ENCODE measurements at places on chromosomes 4 and X. TPM values are rescaled to one million over a fixed set of nuclear protein-coding genes. Genes with fewer than 3 reads are reported as not detected.

DNA sequence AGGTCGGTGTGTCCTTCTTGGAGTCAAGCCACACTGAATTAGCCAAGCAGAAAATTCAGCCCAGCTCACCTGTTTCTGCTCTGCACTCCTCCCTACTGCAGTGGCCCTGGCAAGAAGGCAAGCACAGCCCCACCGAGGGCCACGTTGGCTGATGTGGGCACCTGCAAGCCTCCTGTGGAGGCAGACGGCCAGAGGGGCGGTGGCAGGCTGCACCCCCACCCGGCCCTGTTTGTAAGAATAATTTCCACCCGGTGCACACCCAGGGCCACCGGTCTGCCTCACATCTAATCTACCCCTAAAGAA lies 18.8 kb downstream of the PPP2R2C start:
- no peaks in the 10 kb centered on the region for H3K4me1 ChIP-seq
- H3K4me3 ChIP-seq: no peak overlapping the region
- no peak overlapping the region for H3K27ac ChIP-seq
- no peaks in the 10 kb centered on the region for H3K27me3 ChIP-seq

- no peaks in the 10 kb centered on the region for H3K4me1 ChIP-seq
- H3K4me3 ChIP-seq: no peak overlapping the region
- no peak overlapping the region for H3K27ac ChIP-seq
- no peaks in the 10 kb centered on the region for H3K27me3 ChIP-seq
- no peak for DNase-seq
Observed at GRCh38 chr4:45323453-45324058, 597.2 kb upstream of the GNPDA2 start.

DNA sequence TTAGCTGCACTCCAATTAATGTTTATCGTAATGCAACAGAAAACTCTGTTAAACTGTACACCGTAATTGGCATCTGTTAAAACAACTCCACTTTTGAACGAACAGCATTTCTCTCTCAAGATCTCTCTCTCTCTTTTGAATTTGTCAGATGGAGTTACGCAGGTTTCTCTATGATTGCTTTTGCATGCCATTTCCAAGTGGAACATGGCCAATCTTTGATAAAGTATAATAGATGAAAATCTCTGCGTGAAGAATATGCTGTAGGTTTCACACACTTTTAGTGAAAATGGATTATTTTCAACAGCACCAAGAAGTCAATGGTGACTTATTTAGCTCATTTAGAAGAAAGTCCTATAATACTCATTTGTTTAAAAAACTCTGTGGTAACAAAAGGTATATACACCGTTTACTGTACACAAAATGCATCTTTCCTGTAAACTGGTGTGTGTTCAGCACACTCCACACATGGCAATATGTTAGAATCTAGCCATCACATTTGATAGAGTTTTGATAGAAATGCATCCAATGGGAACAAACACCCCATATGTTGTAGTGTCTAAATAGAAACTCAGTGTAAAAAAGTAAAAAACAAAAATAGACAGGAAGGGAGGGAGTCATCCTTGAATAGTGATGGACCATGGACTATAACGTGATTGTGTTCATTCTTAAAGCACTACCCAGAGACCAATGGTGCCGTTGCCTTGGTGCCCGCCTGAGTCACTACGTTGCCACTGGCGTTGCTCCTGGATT lies 5.8 kb upstream of the FGFBP2 start:
- H3K27ac ChIP-seq: no peak overlapping the region
- no peak for DNase-seq
- H3K27me3 ChIP-seq: peaks cover 19% of the 10 kb centered on the region
- H3K4me1 ChIP-seq: peaks cover 7% of the 10 kb centered on the region

GRCh38 chr4:90842960-90843359 lies 715.8 kb downstream of the CCSER1 start:
- no peaks in the 10 kb centered on the region for H3K27me3 ChIP-seq
- DNase-seq: no peak
- no peaks in the 10 kb centered on the region for H3K36me3 ChIP-seq
- H3K4me3 ChIP-seq: no peak overlapping the region
- no peaks in the 10 kb centered on the region for H3K4me1 ChIP-seq
- no peak overlapping the region for H3K27ac ChIP-seq

DNA sequence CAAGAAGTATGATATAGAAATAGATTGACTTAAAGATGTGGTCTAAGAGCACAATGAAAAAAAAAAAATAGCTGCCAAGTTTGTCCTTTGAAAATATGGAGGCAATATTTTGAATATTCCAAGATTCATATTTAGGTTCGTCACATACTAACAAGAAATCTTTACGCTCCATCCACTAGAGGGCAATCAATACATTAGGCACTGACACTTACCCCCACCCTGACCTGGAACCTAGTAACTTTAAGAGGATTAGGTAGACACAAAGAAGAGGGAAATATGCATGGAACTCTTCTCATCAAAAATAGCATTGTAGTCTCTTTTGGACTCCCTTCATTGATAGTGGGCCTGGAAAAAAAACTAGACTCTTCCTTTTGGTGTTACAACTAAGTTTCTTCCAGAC lies 1108.1 kb downstream of the PCDH19 start:
- no peak for DNase-seq
- H3K4me3 ChIP-seq: no peak overlapping the region
- H3K27me3 ChIP-seq: no peaks in the 10 kb centered on the region
- H3K27ac ChIP-seq: no peak overlapping the region
- no peaks in the 10 kb centered on the region for H3K36me3 ChIP-seq

DNA sequence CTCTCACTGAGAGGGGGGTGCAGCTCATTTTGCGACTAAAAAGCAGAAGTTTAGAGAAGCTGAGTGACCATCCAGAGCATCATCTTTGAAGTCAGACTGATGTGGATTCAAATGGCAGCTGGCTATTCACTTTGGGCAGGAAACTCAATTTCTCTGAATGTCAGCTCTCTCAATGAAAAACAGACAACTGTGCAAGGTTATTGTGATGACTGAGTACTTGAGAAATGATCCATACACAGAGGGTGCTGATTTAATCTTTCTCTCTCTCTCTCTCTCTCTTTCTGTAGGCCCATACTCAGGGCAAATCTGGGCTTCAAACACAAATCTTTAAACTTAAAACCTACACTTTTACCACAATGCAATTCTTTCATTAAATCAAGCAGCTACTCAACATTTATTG lies 185.8 kb upstream of the SLIT2 start:
- H3K36me3 ChIP-seq: no peaks in the 10 kb centered on the region
- no peak for DNase-seq
- H3K4me1 ChIP-seq: no peaks in the 10 kb centered on the region
- no peak overlapping the region for H3K4me3 ChIP-seq

GRCh38 chr4:5839751-5840674 lies 52.9 kb downstream of the CRMP1 start:
- no peak overlapping the region for H3K27ac ChIP-seq
- no peaks in the 10 kb centered on the region for H3K27me3 ChIP-seq
- no peak for DNase-seq
- no peaks in the 10 kb centered on the region for H3K36me3 ChIP-seq
- no peaks in the 10 kb centered on the region for H3K4me1 ChIP-seq
- H3K4me3 ChIP-seq: no peak overlapping the region

GRCh38 chr4:83865417-83866150 lies 329.7 kb downstream of the GPAT3 start:
- H3K27me3 ChIP-seq: no peaks in the 10 kb centered on the region
- H3K27ac ChIP-seq: no peak overlapping the region
- no peak overlapping the region for H3K4me3 ChIP-seq
- no peak for DNase-seq

Gene BCORL1
- total RNA-seq: 10.9 TPM
